ENCODE measurements at places on chromosomes 11 and 22.

DNA sequence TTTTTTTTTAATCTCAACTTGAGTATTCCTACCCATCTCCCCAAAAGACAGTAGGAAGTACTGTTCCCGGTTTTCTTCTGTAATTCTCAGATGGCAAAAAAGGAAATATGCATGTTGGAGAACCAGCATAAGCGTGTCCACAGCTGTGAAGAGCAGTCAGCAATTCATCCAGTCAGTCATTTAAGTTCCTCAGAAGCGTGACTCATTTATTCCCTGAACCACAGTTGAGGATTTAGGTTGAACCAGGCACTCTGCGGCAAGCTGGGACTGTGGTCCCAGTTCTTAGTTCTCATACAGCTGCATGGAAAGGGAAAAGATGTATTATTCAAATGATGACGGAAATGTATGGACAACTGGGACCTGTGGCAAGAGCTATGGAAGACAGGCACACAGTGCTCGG is 61.0 kb upstream of the MYO18B start:
- DNase-seq, result no peak

DNA sequence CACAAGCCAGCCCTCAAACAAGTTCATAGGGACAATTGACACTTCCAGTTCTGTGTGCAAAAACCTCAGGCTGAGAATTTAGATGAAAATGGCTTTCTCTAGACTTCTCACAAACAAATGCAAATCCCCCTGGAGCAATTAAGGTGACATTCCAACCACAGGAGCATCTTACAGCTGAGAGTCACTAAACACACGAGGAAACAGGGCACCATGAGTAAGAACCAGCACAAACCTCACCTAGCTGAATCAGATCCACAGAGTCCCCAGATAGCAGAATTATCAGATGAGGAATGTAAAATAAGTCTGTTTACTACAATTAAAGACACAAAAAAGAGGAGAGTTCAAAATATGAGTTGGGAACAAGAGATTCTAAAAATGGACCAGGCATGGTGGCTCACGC is 51.5 kb downstream of the RTL6 start:
- no peak for DNase-seq

GRCh38 chr11:75945947-75946346 is 130.9 kb downstream of the UVRAG start:
- no peak for DNase-seq

DNA sequence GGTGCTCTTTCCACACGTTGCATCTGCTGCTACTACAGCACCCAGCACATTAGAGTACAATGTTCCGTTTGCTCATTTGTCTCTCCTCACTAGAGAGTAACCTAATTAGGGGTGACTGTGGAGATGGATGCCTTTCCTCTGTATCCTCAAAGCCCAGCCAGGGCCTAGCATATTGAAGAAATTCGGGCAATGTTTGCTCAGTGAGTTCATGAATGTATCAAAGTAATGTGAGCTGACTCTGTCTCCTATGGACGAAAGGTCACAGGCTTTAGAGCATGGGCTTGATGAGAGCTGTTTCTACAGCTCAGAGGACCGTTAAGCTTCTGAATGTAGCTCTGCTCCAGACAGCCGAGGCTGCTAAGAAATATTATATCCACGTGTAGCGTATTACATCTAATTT is 67.5 kb downstream of the C11orf58 start:
- no peak for DNase-seq

DNA sequence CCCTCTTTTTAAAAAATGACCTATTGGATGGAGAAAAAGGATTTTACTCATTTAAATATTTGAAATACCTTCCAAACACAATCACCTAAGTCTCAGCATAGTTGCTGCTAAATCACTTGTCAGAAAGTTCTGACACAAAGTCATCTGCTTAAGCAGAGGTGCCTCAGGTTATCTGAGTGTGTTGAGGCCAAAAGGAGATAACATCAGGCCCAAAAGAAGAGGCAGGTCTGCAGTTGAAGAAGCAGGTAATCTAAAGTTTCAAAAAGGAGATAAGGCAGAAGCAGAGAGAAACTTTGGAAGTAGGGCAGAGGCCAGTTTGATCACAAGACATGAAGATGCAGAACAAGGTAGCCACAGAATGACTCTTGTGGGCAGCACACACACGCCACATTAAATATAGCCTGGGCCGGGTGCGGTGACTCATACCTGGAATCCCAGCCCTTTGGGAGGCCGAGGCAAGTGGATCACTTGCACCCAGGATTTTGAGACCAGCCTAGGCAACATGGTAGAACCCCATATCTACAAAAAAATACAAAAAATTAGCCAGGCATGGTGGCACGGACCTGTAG is 175.7 kb upstream of the API5 start:
- no peak for DNase-seq

DNA sequence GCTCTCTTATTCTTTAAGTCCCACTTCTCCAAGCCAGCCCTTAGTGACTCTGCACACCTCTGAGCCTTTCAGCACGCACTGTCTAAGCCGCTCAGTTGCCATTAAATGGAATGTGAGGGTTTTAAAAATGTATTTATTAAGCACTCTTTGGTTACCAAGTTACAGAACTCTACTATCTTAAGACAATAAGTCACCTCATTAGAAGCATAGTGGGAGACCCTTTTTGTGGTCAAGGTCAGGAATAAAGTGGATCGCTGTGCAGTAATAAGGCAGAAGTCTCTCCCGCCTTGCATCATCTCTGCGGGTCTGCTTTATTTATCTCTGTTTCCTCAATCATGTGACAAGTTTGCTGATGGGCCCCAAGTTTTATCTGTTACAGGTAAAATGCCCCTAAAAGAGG is 11.9 kb downstream of the SLC25A18 start:
- no peak for DNase-seq

DNA sequence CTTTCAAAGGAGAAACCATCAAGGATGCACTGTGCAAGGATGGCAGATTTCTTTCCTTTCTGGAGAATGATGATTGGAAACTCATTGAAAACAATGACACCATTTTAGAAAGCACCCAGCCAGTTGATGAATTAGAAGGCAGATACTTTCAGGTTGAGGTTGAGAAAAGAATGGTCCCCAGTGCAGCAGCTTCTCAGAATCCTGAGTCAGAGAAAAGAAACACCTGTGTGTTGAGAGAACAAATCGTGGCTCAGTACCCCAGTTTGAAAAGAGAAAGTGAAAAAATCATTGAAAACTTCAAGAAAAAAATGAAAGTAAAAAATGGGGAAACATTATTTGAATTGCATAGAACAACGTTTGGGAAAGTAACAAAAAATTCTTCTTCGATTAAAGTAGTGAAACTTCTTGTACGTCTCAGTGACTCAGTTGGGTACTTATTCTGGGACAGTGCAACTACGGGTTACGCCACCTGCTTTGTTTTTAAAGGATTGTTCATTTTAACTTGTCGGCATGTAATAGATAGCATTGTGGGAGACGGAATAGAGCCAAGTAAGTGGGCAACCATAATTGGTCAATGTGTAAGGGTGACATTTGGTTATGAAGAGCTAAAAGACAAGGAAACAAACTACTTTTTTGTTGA is 9.8 kb downstream of the FAM111A start:
- DNase-seq, result no peak

DNA sequence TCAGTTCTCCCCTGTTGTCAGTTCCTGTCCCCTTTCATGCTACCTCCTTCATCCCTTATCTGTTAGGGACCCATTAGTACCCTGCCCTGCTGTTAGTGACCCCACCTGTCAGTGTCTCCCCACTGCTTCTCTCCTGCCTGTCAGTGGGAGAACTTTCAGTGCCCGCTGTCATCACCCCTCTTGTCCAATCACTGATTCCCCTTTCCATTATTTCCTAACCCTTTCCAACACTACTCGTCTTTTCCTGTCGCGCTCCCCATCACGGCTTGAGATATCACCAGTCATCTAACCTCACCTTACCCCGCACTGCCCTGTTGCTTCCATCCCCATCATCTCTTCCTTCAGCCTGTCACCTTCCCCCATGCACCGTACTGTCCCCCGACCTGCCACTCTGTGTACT is 4.0 kb downstream of the PPP6R2 start:
- no peak for DNase-seq

DNA sequence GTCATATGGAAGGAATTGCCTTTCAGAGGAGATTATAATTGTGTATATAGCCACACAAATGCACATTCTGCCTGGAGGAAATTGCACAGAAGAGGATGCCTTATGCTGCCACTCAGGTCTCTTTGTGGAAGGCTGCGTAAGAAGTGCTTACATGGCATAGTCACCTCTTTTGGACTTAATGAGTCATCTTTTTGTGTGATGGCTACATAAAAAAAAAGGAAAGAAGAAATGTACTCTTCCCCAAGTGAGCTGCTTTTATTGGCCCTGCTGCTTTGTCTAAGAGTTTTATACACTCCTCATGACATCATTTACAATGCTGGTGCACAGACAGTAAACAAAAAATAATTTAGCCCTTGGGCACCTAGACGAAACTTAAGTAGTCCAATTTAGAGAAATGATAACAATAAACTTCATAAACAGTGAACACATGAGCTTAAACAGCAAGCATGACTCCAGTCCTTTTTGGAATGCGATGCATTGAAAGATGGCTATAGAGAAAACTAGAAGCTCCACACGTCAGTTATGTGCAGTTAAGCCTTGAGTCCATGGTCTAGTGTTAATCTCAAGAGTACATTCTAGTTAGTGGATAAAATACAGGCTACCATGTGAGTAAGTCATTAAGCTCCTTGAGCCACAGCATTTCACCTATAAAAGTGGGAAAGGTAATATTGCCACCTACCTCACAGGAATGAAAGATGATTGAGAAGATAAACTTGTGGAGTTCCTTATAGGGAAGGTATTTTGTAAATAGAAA is 12.0 kb downstream of the CSTPP1 start:
- DNase-seq, result no peak

- no peak for DNase-seq
Measured at GRCh38 chr11:83255366-83255765, 30.8 kb downstream of the CCDC90B start.

DNA sequence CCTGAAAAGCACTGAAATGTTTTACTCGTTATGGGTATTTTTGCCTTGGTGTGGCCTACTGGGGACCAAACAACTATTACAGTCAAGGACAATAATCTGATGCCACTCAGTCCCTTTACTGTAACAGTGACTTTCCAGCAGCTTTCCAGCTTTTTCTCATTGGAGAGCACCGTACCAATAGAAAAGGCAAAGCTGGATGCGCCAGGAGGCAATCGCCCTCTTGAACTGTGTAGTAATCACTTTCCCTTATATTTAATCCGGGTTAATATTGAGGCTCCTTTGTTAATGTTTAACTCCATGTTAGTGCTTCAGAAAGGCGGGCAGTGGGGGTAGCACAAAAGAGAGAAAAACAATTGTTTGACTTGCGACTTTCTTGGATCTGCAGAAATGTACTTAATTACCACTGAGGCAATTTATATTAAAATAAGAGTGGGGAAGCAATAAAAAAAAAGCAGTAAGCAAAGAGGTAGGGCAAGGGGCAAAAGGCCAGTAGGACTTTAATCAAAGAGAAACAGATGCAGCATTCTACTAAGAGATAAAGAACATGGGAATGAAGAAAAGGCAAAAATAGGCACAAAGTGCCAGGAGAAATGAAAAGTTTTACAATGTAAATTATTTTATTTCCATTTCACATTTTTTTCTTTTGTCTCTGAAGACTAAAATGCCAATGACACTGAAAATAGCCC is 81.6 kb downstream of the LRRC4C start:
- DNase-seq, result no peak

DNA sequence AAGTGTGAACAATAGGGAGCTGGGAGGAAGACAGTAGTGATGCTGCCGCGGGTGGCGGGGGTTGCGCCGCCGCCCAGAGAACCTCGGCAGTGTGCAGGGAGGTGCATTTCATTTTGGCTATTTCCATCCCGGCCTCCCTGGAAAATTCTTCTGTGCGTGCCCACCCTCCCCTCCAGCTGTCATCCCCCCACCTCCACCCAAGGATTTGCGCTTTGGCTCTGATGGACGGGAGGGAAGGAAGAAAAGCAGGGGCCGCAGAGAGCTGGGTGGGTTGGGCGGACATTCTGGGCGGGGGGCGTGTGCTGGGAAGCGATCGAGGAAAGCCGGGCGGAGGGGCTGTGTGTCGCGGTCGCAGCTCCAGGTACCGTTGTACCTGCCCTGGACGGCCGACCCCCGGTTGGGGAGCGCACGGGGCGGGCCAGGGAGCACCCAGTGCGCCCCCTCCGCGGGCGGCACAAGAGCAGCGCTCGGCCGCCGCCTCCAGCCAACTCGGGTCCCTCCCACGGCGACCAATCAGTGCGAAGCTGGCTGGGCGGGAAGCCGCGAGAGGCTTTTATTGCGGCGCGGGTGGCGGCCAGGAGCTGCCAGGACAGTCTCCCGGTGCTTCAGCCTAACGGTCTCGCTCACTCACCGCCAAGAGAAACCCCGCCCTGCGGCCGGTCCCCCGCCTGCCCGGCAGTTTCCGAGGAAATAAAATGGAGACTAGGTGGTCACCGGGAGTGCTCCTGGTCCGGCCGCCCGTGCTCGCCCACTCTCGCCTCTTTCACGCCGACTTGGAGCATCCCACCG is 1.6 kb downstream of the NCAM1 start:
- DNase-seq, result peak; percentile 5

DNA sequence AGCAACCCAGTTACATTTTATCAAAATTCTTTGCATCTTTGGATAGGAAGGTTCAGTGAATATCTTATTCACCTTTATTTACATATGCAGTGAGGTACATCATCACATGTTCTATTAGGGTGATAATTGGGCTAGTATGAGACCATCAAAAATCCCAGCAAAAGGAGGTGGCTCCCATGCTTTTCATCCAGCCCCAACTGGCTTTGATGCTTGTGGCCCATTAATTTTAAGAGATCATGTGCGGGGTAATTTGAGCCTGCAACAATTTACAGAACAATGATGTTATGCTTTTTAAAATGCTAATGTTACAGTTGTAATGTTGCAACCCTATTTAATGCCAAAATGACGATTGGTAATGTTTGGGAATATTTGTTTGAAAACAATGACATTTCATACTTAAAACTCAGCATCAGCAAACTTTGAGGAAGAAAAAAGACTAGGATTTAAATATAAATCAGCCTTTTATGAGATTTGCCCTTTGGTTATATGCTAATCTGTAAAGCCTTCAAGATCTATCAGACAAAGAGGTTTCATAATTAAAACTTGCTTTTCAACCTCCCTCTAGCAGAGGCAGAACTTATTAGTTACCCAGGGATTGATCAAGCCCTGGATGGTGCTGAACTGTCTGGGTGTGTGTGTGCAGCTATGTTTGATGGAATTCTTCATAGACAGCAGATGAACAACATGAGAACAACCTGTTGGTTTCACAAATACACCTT is 183.5 kb upstream of the SORL1-AS1 start:
- no peak for DNase-seq

DNA sequence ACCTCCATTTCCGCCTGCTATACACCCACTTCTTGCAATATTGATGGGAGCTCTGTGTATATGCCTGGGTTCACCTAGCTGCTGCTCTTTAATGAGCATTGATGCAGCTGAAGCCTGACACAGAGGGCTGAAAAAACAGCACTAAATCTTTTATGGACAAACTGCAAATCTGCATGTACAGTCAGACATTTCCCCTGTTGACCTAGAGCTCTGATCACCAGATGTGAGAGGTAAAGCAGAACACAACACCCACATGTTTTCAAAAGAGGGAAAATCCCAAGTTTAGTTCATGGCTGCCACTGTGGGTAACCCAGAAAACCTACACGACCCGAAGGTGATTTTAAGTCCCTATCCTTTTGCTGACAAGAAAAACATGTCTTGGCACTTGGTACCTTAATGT is 303.0 kb upstream of the PITPNB start:
- DNase-seq, result no peak
